ENCODE measurements at places on chromosomes 2 and 18.

DNA sequence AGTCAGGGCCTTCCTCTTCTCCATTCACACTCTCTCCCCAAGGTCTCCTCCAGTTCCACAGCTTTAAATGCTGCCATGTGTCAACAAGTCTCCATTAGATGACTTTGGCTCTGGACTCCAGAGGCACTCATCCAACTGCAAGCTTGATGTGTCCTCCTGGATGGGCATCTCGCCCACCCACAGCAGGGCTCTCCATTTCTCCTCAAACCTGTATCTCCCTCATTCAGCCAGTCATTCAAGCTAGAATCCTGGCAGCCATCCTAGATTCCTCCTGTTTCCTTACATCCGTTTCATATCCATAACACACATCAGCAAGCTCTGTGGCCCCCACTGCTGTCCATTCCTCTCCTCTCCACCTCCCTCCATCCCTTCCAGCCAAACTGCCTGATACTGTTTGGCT is 88.4 kb upstream of the AFF3 start:
- no peak for DNase-seq

GRCh38 chr2:85672456-85672855 is 4.5 kb upstream of the SFTPB start:
- DNase-seq = no peak

GRCh38 chr18:36012891-36013290 is 40.4 kb downstream of the RMP24 start:
- DNase-seq = no peak

GRCh38 chr2:26860211-26860850 is 12.4 kb downstream of the DPYSL5 start:
- no peak for DNase-seq

GRCh38 chr2:70921031-70921430 is 14.7 kb upstream of the ATP6V1B1 start:
- no peak for DNase-seq

GRCh38 chr2:152710713-152711112 is 6.5 kb downstream of the PRPF40A start:
- no peak for DNase-seq

- no peak for DNase-seq
Measured at GRCh38 chr2:419687-420317, 131.9 kb upstream of the ALKAL2 start.

DNA sequence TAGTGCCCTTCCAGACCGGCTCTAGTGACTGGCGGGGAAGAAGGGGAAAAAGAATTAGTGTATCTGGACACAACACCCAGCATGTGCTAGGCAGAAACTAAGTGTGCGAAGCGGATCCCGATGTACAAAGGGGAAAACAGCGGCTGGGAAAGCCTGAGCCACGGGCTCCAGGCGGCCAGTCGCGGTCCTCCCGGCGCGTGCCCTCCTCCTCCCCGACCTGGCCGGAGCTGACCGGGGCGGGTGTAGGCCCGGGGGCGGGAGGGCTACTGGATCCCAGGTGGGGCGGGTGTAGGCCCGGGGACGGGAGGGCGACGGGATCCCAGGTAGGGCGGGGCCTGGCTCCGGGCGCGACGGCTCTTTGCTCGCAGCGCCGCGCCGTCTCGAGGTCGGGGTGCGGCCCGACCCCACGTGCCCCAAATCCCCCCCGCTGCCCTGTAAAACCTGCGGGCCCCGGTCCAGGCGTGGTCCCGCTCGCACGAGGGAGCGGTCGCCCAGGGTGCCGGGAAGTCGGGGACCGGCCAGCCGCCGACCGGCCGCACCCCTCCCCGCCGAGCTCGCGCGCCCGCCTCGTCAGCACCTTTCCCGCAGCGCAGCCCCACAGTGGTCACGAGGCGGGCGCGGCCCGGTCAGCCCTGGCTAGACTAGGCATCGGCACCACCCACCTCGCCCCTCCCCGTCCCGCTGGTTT is 48.8 kb downstream of the C2orf42 start:
- DNase-seq = no peak

GRCh38 chr18:13628211-13628610 is 98.1 kb downstream of the FAM210A start:
- no peak for DNase-seq

- DNase-seq = no peak
Measured at GRCh38 chr2:238127165-238128060, 11.1 kb upstream of the KLHL30 start.
